Epithelial cell of prostate (primary cell): ENCODE measurements at places on chromosomes 12 and 14.
A peak's percentile ranks its signal among the peaks of the same experiment; 100 is the strongest.

GRCh38 chr12:23628806-23629205 is 320.7 kb downstream of the SOX5 start:
- no peak for DNase-seq

DNA sequence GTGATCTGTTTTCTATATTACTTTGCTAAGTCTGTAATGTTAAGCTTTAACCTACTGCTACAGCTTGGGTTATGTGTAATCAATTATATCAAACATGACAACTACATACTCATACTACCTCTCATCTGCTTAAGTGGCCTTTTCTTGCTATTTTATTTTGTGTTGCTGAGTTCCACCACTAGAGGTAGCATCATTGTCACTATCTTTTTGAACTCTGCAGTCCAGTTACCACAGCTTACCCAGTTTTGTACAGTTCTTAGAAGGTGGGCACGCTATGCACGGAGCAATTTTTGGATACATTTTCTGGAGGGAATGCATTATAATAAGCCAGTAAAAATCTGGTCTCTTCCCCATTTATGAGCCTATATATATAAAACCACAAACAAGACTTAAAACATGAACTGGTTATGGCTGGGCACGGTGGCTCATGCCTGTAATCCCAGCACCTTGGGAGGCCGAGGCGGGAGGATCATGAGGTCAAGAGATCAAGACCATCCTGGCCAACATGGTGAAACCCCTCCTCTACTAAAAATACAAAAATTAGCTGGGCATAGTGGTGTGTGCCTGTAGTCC is 48.5 kb downstream of the SAV1 start:
- DNase-seq, result no peak

- no peak for DNase-seq
Observed at GRCh38 chr12:128111333-128111732, 155.6 kb upstream of the TMEM132C start.

- peak; percentile 76 for DNase-seq
Observed at GRCh38 chr12:26319511-26319910, 124.1 kb downstream of the SSPN start.

GRCh38 chr12:124517260-124518050 is 50.0 kb downstream of the NCOR2 start:
- no peak for DNase-seq

DNA sequence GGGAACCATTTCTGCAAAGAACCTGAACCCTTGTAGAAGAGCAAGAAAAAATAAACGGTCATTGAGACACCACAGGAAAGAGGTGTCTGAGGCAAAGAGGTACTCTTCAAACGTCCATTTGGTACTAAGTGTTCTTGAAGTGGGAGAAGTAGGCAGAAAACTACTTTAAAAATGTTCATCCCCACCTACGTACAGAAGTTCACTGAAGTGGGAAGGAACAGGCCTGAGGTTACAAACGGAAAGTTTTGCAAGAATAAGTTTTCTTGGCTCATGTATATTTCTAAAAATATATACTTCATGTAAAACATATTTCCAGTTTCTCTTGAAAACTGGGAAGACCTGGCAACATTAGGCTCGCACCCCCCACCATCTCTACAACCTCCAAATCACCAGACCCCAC is 61.2 kb downstream of the STXBP6 start:
- no peak for DNase-seq

- DNase-seq, result no peak
Observed at GRCh38 chr12:116236148-116236731, 41.3 kb downstream of the MED13L start.

GRCh38 chr12:5500331-5500659 is 68.4 kb downstream of the NTF3 start:
- DNase-seq, result no peak

DNA sequence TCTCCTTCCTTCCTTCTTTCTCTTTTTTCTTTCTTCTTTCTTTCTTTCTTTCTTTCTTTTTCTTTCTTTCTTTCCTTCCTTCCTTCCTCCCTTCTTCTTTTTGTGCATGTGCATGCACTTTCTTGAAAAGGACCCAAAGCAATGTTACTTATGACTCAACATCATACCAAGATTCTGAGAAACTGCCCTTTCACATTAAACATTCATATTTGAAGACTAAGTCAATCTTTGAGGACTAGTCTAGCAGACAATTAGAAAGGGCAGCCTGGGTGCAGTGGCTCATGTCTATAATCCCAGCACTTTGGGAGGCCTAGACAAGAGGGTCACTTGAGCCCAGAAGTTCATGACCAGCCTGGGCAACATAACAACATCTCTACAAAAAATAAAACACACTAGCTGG is 212.8 kb upstream of the KITLG start:
- DNase-seq, result no peak

DNA sequence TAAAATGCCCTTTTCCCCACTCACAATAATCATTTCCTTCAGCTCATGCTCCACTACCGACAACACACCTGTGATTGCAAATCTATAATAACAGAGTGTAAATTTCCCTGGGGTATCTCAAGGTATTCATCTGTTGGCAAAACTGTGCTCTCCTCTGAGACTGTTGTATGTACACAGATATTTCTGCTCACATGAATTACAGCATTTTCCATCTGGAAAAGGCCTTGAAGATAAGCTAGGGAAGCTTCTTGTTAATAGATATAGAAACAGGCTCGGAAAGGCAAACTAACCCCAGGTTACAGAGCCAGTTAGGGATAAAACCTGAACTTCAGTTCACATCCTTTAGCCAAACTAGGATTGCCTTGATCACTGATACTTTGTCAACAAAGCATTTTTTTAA is 210.4 kb upstream of the KRR1 start:
- DNase-seq, result no peak

DNA sequence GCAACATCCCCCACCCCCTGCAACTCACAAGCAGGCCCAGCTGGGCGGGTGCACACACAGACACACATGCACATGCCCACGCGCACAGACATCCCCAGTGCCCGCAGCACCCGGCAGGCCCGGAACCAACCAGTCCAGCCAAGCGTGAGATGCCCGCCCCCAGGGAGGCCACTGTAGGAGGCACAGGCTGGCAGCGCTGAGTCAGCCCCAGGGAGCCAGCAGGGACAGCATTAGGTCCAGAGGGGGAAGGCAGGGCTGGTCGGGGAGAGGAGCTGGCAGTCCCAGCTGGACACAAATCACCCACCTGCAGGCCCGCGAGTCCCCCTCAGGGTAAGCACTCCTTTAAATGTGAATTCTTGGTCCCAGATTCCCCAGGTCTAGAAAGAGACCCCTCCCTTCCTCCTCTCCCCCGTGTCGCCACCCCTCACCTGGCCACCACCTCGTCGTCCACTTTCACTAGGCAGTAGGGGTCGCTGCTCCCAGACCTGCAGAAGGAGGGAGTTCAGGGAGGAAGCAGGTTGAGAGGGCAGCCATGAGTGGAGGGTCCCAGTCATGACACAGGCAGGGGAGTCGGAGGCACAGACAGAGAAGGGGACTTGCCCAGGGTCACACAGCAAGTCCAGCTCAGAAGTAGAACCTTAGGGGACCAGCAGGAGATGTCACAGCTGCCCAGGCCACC is 5.0 kb downstream of the RASAL1 start:
- DNase-seq, result no peak

- DNase-seq, result no peak
Observed at GRCh38 chr14:20456971-20457370, 1.9 kb downstream of the APEX1 start.

GRCh38 chr14:21509432-21510143 is 1.6 kb downstream of the METTL3 start:
- DNase-seq, result no peak

DNA sequence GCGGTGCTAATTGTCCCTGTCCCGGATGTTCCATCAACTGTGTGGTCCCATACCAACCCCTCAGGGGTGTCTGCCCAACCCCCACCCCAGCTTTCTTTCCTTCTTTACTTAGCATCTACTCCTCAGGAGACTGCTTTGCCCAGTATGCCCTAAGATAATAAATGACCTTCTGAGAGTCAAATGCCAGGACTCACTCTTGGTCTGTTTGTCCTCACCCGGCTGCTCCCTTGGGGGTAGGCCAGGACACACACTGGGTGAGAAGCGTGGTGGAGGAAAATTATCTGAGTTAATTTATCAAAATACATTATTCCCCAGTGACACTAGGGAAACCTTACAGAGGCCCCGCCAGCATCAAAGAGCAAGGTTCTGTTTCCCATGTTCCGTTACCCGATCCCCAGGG is 457.0 kb downstream of the RGS6 start:
- DNase-seq, result no peak

GRCh38 chr14:99177886-99178835 is 93.8 kb downstream of the BCL11B start:
- no peak for DNase-seq

DNA sequence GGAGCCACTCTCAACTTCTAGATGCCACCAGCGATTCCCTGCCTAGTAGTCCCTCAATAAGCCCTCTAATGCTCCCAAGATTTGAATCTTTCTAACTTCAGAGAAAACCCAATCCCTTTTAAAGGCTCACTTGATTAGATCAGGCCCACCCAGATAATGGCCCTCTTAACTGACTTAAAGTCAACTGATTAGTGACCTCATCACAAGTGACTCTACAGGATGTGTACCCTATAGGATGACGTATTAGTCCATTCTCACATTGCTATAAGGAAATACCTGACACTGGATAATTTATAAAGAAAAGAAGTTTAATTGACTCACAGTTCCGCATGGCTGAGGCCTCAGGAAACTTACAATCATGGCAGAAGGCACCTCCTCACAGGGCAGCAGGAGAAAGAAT is 49.1 kb downstream of the ANKS1B start:
- DNase-seq, result no peak

DNA sequence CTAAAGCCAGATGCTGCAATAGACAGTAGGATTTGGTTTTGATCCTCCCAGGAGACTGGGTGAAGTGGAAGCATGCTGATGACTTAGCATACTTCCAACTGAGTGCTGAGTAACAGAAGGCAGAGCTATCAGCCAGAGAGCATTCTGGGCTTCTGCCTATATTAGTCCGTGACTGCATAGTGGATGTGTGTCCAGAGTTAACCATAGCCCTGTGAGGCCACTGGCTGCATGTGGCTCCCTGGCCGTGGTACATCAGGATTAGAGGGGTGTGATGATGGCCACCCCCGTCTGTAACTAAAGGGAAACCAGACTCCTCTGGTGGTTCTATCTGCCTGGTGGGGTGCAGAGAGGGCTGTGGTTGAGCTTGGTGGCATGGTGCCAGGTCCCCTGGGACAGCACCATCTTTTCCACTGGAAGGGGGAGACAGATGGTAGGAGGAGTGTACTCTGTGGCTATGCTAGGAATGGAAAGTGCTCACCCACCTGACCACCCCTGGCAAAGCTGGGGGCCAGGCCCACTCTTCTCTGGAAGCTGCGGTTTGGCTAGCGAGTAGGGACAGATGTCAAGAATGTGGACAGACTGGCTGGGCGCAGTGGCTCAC is 27.4 kb downstream of the ABCD4 start:
- DNase-seq, result peak; percentile 44
